ENCODE measurements at places on chromosomes 5 and 9. TPM values are rescaled to one million over a fixed set of nuclear protein-coding genes. Genes with fewer than 3 reads are reported as not detected.
A peak's percentile ranks its signal among the peaks of the same experiment; 100 is the strongest.

DNA sequence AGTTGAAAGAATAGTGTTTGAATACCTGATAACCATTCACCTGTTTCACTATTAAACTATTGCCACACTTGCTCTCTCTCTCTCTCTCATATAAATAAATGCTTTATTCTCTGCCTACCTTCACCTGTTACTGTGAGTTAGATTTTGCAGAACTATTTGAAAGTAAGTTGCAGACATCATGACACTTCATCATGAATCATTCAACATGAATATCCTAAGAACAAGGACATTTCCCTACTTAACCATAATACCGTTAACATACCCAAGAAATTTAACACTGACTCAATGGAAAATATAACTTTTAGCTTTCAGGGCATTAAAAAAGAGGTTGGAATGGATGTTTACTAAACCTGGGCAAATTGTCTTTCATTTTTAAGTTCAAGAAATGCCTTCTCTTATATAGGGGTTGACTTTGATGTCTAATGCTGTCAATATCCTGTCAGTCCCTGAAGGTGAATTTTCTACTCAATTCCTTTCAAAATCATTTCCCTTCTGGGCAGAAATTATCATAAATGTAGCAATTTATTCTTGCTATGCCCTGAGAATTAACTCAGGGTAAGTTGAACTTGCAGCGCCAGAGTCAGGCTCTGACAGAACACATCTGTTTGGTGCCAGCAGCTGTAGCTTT is 582.6 kb upstream of the TLE4 start:
- no peak for DNase-seq

The RIMOC1 gene
- total RNA-seq, result 12.4 TPM

GRCh38 chr5:86671536-86671935 is 53.8 kb downstream of the COX7C start:
- no peak for DNase-seq

GRCh38 chr5:168292786-168293696 is 1.6 kb downstream of the WWC1 start:
- DNase-seq, result no peak

The AFAP1L1 gene
- 0.98 TPM for total RNA-seq

The PAPPA gene
- total RNA-seq, result 5.4 TPM

The CCDC180 gene
- 0.03 TPM for total RNA-seq

- no peak for DNase-seq
Observed at GRCh38 chr5:20224046-20224445, 236.0 kb upstream of the CDH18 start.

DNA sequence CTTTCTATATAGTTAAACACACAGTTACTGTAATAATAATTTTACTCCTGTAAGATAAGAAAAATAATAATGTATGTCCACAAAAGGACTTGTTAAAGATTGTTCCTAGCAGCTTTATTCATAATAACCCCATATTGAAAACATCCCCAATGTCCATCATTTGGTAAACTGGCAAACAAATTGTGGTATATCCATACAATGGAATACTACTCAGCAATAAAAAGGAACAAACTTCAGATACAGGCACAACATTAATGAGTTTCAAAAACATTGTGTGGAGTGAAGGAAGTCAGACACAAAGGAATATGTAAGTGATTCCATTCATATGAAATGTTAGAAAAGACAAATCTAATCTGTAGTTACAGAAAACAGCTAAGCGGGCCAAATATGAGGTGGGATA is 1.9 kb upstream of the MEGF10 start:
- DNase-seq, result no peak

- DNase-seq, result peak; percentile 78
Observed at GRCh38 chr5:36690041-36690961, 83.9 kb downstream of the SLC1A3 start.

The TAL2 gene
- total RNA-seq, result not detected

DNA sequence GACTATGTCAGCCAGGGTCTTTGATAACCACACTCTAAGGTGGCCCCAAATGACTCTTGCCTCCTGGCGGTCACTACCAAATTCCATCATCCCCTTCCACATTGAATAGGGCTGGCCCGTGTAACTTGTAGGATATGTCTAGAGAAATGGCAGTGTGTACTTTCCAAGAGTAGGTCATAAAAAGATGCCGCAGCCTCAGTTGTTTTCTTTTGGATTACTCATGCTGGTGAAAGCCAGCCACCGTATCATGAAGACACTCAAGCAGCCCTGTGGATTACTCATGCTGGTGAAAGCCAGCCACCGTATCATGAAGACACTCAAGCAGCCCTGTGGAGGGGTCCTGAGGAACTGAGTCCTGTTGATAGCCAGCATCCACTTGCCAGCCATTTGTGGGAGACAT is 172.0 kb upstream of the TBC1D2 start:
- no peak for DNase-seq

The TRMO gene
- total RNA-seq, result 20.1 TPM

DNA sequence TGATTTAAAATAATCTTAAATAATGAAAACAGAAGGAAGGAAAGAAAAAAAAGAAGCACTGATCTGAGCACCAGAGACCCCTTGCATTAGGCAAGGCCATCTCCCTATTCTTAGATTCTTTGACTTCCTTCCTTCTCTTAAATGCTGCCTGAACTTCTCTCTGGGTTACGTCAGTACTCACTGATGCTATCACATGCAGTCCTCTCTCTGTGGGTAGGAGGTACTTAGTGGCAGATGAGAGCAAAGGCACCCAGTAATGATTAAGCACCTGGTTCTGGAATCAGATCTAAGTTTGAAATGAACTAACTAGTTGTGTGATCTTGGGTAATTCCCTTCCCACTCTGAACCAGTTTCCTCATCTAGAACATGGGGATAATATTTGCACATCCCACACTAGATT is 110.3 kb upstream of the TBC1D2 start:
- no peak for DNase-seq

The GAPT gene
- total RNA-seq, result not detected

DNA sequence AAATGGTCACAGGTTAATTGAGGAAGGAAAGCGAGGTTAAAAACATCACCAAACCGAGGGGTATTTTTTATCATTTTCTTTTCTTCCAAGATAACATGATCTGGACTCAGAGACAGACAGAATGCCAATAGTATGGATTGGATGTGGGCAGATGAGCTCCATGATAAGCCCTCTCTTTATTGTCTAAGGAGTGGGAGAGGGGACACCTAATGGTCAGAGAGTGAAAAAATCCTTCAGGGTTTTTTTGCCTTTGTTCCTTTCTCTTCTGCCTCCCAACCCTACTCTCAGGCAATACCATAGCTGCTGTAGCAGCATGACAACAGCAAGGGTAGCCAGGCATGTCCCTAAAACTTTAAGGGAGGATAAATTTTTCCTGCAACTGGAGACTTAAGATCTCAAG is 94.7 kb downstream of the DIRAS2 start:
- DNase-seq, result peak; percentile 5

DNA sequence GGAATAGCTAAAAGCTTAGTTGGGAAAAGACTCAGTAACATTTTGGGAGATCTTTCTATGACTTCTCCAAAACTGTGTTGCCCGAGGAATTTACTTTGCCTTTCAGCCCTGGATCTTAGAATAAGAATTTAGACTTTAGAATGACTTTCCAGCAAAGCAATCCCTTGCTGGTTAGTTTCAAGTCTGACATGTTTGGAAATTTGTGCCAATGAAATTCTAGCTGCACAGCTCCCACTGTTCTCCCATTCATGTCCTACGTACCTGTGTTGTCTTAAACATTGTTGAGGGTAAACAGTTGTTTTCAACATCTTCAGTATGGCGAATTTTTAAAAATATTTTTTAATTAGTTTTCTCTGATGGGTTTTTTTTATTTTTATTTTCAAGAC is 111.4 kb downstream of the CCDC192 start:
- DNase-seq, result no peak

DNA sequence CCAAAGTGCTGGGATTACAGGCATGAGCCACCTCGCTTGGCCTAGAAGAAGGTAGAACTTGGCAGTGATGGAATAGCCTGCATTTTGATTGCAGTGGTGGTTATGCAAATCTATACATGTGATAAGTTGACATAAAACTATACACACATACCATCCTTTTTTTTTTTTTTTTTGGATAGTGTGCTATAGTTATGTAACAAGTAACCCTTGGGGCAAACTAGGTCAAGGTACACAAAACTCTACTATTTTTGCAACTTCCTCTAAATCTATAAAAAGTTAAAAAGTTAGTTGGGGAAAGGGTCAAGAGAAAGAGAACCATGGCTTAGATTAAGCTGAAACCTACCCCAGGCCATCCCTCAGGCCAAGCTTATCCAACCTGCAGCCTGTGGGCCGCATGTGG is 11.1 kb downstream of the TRIM14 start:
- DNase-seq, result no peak

DNA sequence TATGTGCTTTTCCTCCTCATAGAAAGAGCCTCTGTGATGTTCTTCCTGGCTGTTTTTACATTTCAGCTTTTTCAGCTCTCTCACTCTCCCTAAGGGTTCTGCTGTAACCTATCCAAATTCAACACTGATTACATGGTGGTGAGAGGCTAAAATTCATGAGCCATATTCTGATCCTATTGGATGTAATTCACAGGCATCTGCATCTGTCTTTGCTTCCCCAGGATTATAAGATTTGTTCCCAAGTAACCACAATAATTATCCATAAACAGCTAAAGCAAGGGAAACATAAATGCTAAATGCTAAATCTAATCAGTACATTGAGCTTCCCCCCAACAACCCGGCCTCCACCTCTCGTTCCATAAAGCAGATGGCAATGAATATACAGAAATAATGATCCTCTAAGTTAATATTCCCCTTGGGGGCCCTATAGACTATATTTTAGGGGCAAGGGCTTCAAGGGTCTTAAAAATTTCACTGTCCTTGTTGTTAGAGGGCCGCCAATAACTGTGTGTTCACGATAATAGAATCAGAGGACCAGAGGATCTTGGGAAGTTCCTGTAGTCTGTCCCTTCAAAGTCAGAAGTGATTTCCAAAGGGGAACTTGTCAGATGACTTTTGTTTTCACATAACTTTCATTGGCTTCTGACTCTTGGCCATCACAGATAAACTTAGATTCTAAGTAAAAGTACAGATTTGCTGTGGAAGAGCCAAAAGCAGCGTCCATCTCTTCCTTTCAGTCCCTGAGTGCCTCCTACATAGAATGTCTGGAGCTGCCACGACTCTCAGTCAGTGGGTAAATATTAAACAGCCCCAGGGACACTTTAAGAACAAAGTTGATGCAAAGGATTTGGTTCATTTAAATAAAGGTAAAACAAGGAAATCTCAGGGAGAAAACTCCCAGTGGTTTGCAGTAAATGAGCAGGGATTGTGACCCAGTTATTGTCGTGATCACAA is 125.6 kb downstream of the ALDH1A1 start:
- DNase-seq, result no peak

DNA sequence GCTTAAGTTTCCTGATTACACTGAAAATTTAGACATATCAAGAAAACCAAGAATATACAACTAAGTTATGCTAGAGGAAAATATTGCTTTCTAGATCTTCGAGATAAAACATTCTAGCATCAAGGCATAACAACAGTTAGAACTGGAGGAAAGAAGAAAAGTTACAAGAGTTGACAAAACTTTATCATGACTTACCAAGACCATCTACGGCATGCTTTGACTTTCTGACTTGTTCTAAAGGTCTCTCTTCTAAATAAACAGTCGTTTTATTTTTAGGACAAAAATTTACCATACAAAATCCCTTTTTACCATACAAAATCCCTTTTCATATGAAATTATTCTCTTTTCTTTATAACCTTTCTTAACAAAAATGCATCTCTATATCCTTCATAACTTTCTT is 1110.1 kb upstream of the CDH10 start:
- no peak for DNase-seq

- DNase-seq, result no peak
Observed at GRCh38 chr9:89658401-89658800, 53.6 kb downstream of the GADD45G start.

GRCh38 chr5:172005708-172006320 is 624 bp downstream of the FBXW11 start:
- DNase-seq, result no peak

- DNase-seq, result no peak
Observed at GRCh38 chr9:129211686-129212085, 33.6 kb upstream of the IER5L start.

DNA sequence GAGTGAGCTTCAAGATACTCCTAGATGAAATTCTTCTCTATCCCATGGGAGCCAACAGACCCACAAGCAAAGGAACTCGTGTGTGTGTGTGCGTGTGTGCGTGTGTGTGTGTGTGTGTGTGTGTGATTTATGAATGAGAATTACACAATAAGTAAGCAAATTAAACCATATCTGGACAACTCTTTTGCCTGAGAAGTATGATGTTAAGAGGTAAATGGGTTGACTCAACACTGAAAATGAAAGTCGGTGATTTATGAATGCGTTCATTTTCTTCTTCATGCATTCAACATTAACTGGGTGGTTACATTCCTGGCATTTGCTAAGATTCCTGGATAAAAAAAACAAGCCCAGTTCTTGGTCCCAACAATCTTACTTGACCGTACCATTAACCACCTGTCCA is 171.3 kb upstream of the ZNF462 start:
- DNase-seq, result no peak

The LCNL1 gene
- total RNA-seq, result not detected

- DNase-seq, result no peak
Observed at GRCh38 chr5:1343931-1344901, 683 bp downstream of the CLPTM1L start.

- peak; percentile 86 for DNase-seq
Observed at GRCh38 chr5:36658038-36658756, 51.8 kb downstream of the SLC1A3 start.

DNA sequence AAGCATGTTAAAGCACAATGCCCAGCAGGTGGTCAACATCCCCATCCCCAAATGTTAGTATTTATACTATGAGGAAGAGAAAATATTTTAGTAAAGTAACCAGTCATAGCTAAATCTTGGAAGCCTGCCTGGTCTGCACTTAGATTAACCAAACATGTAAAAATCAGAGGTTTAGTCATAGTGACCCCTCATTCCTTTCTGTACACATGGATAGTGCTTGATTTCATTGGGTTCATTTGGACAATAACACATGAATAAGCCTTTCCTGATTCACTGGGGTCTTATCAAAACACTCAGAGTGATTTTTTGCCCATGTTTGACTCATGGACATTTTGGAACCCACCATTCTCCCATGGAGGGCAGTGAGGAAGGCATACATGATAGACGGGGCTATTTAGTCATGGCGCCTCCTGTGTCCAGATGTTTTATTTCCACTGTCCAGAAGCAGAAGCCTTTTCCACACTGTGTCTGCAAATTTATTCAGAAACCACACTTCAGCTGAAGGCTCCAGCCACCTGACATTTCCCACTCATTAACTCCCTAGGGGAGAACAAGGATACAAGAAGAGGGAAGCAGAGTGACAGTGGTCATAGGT is 32.5 kb downstream of the OR1J1 start:
- DNase-seq, result peak; percentile 7

The PLPP7 gene
- total RNA-seq, result 0.56 TPM

DNA sequence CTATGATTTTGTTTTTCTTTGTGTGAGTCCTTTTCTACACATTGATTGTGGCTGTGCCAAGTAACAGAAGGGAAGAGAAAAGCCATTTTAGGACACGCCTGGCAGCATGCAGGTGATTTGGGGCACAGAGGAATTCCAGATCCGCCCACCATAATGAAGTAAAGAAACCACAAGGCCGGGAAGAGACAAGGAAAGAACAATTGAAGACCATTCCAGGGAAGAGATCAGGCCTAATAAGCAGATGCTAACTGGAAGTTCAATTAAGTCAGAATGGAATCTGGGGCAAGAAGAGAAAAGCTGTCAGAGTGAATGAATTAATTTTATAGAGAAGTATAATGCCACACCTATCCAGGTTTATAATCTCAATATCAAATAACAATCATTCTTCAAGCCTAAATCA is 110.2 kb upstream of the ISL1 start:
- no peak for DNase-seq
